Esophagus mucosa (tissue), 1 donor: ENCODE measurements at places on chromosomes 1 and 21.

GRCh38 chr1:221743416-221744208, 1.7 kb upstream of the DUSP10 start:
- no peak for ATAC-seq

DNA sequence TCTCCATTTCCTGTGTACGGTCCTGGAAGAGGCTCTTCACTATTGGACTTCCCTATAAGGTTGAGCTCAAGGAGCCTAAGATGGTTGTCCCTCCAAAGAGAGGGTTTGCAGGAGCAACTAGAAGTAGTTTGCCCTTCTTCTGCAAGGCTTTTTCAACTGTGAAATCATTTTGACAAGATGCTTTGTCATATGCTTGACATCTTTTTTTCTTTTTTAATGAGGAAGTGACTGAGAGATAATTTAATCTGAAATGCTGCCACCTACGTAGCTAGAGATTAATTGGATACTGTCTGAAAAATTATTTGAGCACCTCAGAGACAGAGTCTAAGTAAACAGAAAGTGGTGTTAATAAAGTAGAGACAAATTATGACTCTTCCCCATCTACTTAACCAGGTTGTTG, 97.0 kb downstream of the CHRM3 start:
- ATAC-seq: no peak

- ATAC-seq: peak; percentile 25
Observed at GRCh38 chr1:18922319-18922726, 20.0 kb upstream of the ALDH4A1 start.

- ATAC-seq: no peak
Observed at GRCh38 chr1:104526158-104526795, 776.6 kb downstream of the AMY1C start.

GRCh38 chr1:24222008-24222605, 35.0 kb upstream of the IFNLR1 start:
- ATAC-seq: peak; percentile 60

GRCh38 chr1:214990619-214991018, 91.9 kb upstream of the KCNK2 start:
- ATAC-seq: no peak
